ENCODE measurements at places on chromosomes 13 and 19.

GRCh38 chr13:45994752-45995151 lies 57.8 kb downstream of the ZC3H13 start:
- no peak for DNase-seq

GRCh38 chr13:32150794-32151193 lies 119.2 kb downstream of the FRY start:
- peak; percentile 90 for DNase-seq

DNA sequence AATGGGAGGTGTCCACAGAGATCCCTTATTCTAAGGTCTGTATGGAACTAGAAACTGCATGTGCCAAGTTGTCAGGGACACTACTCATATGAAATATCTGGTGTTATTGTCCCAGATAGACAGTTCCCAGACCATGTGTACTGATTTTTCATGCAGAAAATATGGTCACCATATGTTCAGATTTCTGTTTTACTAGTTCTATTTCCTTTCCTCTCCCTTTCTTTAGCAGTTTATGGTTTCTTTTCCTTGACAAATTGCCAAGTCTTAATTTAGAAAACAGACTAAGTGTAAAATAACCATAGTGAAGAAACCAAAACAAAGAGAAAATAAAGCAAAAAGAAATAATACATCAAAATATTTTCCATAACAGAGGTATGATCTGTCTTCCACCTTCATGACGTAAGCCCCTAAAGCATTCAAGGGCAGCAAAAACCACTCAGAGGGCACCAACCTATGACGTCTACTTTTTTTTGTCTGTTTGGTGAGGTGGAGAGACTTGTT lies 248.5 kb downstream of the KCTD12 start:
- DNase-seq: no peak

DNA sequence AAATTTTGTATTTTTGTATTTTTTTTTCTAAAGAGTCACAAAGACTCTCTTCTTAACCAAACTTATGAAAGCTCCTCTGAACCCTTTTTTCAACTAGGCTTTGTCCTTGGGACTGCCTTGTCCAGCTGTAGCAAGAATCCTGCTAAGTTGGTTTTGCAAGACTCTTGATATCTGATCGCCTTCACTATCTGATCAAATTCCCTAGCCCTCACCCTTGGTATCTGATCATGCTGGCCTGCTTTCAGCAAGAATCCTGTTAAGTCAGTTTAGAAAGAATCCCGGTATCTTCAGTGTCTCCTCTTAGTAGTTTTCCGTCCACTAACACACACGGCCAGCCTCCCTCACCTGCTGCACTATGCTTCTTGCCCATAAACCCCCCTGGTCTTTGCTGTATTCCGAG lies 1.9 kb upstream of the SIGLEC5 start:
- no peak for DNase-seq

- DNase-seq: peak; percentile 93
These were observed 624 bp downstream of the CTXN1 start for GRCh38 chr19:7925171-7925851.

DNA sequence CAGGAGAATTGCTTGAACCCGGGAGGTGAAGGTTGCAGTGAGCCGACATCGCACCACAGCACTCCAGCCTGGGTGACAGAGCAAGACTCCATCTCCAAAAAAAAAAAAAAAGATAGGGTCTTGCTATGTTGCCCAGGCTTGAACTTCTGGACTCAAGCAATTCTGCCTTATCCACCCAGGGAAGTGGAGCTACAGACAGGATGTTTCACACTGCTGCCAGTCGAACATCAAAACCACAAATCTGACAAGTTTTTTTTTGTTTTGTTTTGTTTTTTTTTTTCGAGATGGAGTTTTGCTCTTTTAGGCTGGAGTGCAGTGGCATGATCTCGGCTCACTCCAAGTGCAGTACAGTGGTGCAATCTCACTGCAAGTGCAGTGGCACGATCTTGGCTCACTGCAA lies 10.8 kb downstream of the XPO4 start:
- no peak for DNase-seq

Data from astrocyte of the hippocampus (primary cell).